ENCODE measurements at places on chromosomes 5 and 9.

GRCh38 chr9:70285246-70285645 lies 26.5 kb downstream of the SMC5 start:
- DNase-seq, result no peak

DNA sequence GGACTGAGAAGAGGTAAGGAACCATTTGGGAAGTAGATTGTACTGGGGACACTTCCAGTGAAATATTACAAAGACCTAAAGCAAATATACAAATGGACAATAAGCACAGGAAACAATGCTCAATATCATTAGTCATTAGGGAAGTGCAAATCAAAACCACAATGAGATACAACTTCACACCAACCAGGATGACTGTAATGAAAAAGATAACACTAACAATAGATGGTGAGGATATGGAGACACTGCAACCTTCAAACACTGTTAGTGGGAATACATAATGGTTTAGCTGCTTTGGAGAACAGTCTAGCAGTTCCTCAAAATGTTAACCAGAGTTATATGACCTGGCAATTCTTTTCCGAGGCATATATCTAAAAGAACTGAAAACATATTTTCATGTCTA lies 149.7 kb downstream of the TRPM3 start:
- no peak for DNase-seq

DNA sequence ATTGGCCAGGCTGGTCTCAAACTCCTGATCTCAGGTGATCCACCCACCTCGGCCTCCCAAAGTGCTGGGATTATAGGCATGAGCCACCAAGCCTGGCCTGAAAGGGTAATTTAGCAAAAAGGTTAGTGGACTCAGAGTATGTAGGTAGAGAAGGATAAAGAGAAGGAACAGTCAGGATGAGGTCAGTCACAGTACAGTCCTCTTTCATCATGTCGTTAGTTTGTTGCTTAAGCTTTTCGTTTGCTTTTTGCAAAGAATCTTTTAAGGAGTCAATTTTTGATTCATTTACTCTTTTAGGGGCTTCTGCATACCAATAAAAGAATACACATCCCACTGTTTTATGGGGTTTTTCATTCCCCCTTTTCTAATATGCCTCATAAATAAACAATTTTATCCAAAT lies 17.8 kb upstream of the GBGT1 start:
- no peak for DNase-seq

DNA sequence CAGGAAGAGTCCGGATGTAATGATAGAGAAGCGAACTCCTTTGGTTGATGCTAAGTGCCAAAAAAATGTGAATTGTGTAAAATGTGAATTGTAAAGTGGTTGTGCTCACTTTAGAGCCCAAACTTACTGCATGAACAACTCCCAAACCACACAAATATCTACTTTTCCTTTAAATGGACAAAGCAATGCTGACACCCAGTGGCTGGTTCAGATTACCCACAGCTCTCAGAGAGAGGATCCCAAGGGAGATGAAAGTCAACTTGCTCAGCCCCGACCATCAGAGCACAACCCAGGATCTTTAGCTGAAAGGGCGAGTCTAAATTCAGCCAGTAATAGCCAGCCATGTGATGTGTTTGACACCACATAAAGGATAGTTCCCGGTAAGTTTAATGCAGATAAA lies 133.7 kb downstream of the NMUR2 start:
- no peak for DNase-seq

DNA sequence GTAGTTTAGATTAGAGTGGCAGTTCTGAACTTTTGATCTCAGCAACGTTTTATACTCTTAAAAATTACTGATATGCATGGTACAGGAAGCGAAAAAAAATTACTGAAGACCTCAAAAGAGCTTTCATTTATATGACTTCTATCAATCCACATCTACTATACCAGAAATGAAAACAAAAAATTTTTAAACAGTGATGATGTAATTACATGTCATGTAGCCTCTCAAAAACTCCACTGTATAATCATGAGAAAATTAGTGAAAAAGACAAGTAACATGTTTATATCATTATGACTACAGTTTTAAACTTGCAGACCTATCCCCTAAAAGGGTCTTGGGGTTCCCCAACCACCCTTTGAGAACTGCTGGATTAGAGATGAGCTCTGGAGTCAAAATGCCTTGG lies 9.3 kb downstream of the DNAJC18 start:
- no peak for DNase-seq

- no peak for DNase-seq
Measured at GRCh38 chr5:131640043-131640856, 5.2 kb upstream of the RAPGEF6 start.

GRCh38 chr9:33331377-33331891 lies 41.1 kb downstream of the NFX1 start:
- DNase-seq, result no peak

GRCh38 chr5:135069895-135070657 lies 36.0 kb upstream of the PITX1 start:
- DNase-seq, result no peak

DNA sequence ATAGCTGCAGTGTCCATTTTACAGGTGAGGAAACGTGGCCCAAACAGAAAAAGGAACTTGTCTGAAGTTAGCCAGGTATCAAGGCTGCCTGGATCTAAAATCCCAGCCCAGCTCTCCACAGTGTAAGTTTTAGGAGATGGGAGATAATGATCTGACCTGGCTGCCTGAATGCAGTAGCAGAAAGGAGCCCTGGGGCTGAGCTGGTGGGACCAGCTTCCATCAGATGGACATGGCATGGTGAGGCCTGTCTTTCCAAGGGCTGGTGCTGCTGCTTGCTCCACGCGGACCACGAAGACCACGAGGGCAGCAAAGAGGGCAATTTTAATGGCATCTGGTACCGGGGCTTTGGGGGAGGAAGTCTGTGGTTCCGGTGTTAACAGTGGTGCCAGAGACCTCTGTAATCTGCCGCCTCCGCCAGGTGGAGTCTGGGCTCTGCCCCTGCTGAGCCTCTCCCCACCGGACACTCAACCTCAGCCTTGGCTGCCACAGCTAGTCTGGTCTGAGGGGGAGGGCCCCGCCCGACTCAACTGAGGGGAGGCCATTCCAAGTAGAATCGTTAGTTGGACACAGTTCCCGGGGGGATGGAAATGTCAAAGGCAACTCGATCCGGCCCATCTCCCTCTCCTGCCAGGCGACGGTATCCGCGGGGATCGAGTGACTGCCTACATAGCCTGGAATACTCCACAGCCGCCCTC lies 650 bp downstream of the MYORG start:
- DNase-seq, result no peak

- DNase-seq, result no peak
Measured at GRCh38 chr5:98940581-98940980, 11.8 kb upstream of the CHD1 start.

- DNase-seq, result no peak
Measured at GRCh38 chr5:77444356-77444755, 47.8 kb downstream of the WDR41 start.

DNA sequence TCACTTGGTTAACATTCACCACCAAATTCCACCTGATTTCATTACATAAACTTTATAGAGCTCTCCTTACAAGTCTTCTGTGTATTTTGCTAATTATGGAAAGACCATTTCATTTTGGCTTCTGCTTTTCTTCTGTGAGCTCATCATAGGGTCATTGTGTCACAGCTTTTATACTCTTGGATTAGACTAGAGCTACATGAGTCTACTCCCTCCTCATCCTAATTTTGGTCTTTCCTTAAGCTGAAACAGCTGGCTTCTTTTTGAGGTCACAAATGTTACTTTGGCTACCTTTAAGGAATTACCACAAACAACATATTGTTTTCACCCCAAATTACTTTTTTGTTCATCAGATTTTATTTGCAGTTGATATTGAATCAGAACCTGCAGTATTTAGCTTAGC lies 103.0 kb downstream of the NPR3 start:
- DNase-seq, result no peak

GRCh38 chr5:6858419-6858818 lies 145.2 kb downstream of the TENT4A start:
- no peak for DNase-seq

DNA sequence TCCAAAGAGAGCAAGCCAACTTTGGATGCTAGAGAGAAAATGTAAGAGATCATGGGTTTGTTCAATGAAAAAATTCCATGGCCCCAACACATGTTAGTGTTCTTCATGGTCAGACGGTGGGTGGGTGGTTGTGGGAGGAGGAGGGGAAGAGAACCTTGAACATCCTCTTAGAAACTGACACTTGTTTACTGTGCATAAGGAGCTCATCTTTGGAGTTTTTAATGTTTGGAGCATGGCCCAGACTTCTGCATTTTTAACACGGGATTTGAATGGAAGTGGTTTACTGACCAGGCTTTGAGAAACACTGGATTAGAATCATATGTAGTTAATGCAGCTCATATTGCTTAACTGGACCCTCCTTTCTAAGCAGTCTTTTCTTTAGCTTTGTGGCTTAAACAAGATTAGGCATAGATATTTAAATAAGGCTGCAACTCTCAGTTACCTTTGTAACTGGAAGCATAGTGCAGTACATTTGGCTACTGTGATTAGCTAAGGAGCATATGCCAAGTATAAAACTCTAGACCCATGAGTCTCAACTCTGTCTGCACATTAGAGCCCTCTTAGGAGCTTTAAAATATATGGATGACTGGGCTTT lies 60.1 kb downstream of the FOCAD start:
- DNase-seq, result no peak

DNA sequence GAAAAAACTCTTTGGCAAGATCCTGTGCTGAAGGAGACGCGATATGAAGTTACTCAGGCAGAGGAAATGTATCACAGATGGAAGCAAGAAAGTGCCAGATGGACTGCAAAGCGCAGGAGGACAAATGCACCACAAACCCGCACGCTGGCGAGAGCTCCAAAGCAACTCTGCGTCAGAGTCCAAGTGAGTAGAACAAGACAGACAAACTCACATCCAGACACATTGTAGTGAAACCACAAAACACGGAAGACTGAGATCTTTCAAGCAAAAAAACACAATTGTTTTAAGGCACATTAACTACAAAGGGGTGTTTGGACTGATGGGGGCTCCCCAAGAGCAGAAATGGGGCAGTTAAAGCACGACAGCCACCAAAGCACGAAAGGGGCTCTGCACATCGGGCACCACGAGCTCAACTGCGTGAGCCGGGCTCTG lies 39.2 kb upstream of the NKD2 start:
- no peak for DNase-seq

- DNase-seq, result no peak
Measured at GRCh38 chr5:136781464-136781863, 416.1 kb upstream of the TRPC7 start.
